ENCODE measurements at places on chromosomes 1 and 21. TPM values are rescaled to one million over a fixed set of nuclear protein-coding genes. Genes with fewer than 3 reads are reported as not detected.

Gene MAP3K21
- total RNA-seq = 1.0 TPM

GRCh38 chr1:177913762-177914540, 55.9 kb downstream of the SEC16B start:
- no peak for DNase-seq

GRCh38 chr1:78004719-78005447, at the start of gene DNAJB4:
Gene DNAJB4, plus strand, starts transcription at chr1:78004939. Its CDS starts 172 bp downstream, at chr1:78005111.
- peak; percentile 40 for DNase-seq

- DNase-seq = no peak
Observed at GRCh38 chr1:42832641-42833240, 13.7 kb upstream of the ZNF691 start.

- DNase-seq = no peak
Observed at GRCh38 chr1:150931773-150932172, 5.6 kb downstream of the SETDB1 start.

Gene BLACAT1
- total RNA-seq = 0.13 TPM

Gene DUSP12
- 41.7 TPM for total RNA-seq

- no peak for DNase-seq
Observed at GRCh38 chr1:216521477-216521876, 98.2 kb upstream of the USH2A start.

Gene USH2A
- total RNA-seq = not detected

GRCh38 chr1:205631010-205631767, 622 bp downstream of the ELK4 start:
- peak; percentile 74 for DNase-seq

DNA sequence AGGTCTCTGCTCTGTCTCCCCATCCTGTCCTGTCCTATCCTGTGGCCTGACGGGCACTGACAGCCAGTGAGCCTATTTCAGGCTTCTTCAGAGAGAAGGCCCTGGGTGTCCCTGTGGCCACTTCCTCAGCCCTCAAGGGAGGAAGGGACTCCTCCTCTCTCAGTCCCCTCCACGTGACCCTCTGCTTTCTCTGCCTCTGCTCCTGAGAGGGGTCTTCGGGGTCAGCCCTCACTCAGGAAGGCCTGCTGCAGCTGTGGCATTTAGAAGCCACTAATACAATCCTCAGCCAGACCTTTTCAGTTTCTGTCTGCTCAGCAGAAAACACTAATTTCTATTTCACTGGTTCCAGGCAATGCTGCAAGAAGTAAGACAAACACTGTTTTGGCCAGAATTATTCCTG, 43.6 kb upstream of the ETV3 start:
- DNase-seq = no peak

- no peak for DNase-seq
Observed at GRCh38 chr1:27491748-27492700, 2.1 kb upstream of the WASF2 start.

DNA sequence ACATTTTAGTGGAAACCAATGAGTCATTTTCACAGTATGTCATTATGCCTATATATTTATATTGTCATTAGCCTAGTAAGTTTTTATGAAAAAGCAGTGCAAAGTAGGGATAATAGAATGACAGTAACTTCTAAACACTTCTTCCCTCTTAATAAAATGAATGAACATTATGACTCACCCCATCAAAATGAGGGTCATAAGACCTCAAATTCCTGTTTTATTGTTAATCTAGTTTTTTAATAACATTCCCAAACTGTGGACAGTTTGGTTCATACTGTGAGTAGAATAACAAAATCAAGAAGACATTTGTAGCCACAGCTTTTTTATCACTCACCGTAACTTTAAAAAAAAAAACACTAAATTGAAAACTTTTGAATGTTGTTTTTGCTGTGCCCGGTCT, 160.5 kb downstream of the LRRC40 start:
- no peak for DNase-seq

All from activated T-cell treated with anti-CD3 and anti-CD28 coated beads, Interleukin-2, amount 50 U/mL, for 4 hours (primary cell).